BE2C (cell line): ENCODE measurements at places on chromosomes 3 and 15.

DNA sequence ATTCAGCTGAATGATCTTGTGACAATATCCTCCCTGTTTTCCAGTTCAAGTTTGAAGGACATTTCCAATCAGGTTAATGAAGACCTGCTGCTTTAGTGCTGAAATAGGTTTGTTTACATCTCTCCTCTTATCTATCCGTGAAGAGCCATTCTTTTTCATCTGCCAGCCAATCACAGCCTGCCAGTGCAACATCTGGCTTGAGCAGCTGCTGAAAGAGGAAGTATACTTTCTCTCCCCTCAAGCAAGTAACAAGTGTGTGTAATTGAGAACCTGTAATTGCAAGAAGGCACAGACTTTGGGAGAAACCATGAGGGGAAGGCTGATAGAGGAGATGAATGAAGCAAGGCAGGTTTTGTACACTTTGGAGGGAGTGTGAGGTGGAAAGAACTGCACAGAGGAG lies 404.3 kb downstream of the AGBL1 start:
- DNase-seq = no peak

DNA sequence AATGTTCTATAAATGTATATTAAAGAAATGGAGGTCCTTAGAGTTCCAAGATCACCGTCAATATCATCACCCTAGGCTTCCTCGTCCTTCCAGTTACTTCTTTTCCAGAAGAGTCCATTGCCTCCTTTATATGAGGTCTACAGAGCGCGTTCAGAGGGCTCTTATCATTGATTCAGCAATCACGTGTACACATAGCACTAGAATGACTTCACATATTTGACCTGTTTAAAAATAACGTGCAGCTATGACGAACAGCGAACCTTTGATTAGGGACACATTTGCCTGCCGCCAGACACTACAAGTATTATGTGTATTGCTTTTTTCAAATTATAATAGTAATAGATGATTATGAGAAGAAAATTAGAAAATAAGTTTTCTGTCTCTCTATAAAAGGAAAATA lies 26.0 kb downstream of the IGF1R start:
- no peak for DNase-seq

DNA sequence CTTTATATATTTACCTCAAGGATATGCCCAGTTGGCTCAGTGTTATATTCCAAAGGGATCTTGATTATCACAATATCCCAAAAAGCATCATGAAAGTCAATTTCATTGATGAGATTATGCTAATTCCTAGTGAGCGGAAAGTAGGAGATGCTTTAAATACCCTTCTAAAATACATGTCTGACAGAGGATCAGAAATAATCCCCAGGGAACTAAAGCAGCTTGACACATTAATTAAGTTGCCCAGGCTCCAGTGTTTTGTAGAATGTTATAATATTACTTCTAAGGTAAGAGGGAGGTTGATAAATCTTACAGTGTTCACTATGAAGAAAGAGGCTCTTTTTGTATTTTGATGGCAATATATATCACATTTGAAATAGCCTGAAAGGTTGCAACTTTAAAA lies 767.5 kb upstream of the ROBO1 start:
- DNase-seq = no peak

- no peak for DNase-seq
These were observed 10.7 kb upstream of the CAMK1 start for GRCh38 chr3:9780458-9780812.

DNA sequence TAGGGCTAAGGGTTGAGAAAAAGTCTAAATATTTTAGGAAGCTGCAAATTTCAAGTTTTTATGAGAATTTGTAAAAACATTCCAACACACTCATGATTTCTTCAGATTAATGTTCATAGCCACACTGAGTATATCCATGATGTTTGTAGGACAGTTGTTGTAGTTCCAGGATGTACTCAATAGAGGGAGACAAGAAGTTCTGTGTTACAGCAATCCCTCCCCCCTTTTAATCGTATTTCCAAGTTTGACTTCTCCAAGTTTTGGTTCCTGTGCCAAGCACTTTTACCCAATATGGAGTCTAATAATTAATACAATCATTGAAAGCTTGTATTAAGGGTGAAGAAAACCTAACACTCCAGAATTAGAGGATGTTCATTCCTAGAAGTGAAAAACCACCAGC lies 143.4 kb downstream of the FEZF2 start:
- no peak for DNase-seq

- DNase-seq = peak; percentile 41
These were observed 634 bp downstream of the MINDY2 start for GRCh38 chr15:58771621-58772250.

GRCh38 chr3:159987291-159987711 lies 1.3 kb upstream of the IL12A start:
- no peak for DNase-seq
